Stimulated activated CD4-positive, alpha-beta T cell treated with anti-CD3 and anti-CD28 coated beads, Interleukin-1b, Interleukin-23, amount 100 ng/mL, for 24 hours (primary cell): ENCODE measurements at places on chromosomes 4 and X.

DNA sequence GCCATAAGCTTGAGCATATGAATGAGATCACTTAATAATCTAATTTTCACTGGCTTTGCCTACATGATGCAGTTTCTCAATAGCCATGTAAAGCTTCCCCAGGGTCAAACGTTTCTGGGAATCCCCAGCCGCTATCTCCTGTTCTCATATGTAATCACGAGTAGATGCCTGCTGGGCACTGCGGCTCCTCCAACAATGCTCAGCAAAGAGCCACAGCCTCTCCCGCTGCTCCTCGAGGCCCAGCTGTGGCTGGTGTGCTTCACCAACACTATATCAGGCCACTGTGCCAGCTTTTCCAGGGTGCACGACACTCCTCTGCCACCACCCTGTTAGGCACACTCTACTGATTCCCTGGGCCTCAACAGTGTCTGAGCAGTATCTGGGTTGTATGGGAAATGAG, 78.3 kb upstream of the RASGEF1B start:
- DNase-seq: no peak

GRCh38 chr4:120821029-120821428, 101.5 kb downstream of the PRDM5 start:
- no peak for DNase-seq

GRCh38 chr4:110196871-110197528, 1.4 kb downstream of the ELOVL6 start:
- peak; percentile 24 for DNase-seq

DNA sequence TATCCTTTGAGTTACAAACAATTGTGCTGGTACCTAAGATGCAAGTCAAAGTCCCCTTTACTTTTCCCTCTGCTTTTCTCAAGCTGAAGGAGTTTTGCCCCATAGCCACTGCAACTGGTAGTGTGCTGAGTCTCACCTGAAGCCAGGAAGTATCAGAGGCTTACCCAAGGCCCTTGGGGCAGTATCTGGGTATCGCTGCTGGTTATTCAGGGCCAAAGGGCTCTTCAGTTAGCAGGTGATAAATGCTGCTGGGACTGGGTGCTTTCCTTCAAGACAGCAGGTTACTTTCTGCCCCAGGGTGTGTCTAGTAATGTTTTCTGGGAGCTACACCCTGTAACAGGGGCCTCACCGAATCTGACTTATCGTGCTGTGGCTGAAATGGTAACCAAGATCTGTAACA, 90.4 kb upstream of the SLC6A14 start:
- no peak for DNase-seq

- no peak for DNase-seq
These were observed 26.2 kb downstream of the FGFR3 start for GRCh38 chr4:1819284-1819683.

DNA sequence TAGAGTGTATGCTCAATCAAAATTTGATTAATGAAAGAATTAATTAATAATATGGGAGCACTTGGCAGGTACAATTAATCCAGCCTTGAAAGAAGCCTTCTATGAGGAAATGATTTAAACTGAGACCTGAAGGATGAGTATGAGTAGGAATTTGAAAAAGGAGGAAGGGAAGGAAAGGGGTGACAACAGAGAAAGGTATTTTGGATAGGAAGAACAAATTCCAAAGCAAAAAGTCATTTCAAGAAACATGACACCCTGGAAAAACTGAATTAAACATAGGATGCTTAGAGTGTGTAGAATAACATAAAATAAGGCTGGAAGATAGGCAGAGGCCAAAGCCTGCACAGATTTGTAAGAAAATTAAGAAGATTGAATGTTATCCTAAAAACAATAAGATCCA, 29.6 kb downstream of the PHOX2B start:
- DNase-seq: no peak
